ENCODE measurements at places on chromosomes 2 and 18.

DNA sequence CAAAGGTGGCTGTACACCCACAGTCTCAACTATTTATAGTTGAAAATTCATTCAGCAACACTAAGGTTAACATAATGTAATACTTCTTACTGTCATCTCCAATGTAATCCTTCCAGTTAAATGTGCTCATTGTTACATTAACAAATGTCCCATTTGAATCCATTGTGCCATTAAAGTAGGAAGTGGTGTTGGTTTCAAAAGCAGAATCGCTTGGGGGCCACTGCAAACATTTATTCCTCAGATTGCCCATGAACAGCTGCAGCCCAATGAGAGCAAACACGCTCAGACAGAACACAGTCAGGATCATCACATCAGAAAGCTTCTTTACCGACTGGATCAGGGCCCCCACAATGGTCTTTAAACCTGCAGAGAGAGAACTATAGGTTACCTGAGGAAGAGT is 41.4 kb downstream of the SCN3A start:
- DNase-seq = no peak

- no peak for DNase-seq
Measured at GRCh38 chr2:238719641-238720040, 128.2 kb upstream of the TWIST2 start.

- DNase-seq = peak; percentile 71
Measured at GRCh38 chr18:59650266-59650820, 46.9 kb downstream of the CCBE1 start.

GRCh38 chr2:45778720-45779171 is 127.3 kb downstream of the PRKCE start:
- no peak for DNase-seq

GRCh38 chr2:147149575-147150240 is 695.1 kb upstream of the ACVR2A start:
- no peak for DNase-seq

DNA sequence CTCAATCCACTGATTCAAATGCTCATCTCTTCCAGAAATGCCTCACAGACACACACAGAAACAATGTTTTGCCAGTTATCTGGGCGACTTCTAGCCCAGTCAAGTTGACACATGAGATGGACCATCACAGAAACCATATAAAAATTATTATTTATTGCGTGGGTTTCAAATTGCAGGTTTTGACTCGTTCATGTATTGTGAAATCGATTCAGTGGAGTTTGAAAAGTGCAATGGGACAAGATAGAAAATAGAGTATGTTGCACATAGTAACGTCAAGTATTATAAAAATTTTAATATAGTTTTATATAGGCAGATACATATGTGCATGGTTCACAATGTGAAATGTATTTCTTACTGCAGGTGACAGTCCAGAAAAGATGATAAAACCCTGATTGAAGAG is 100.8 kb downstream of the MRPS9 start:
- DNase-seq = no peak

- DNase-seq = no peak
Measured at GRCh38 chr2:3539836-3540235, 18.3 kb downstream of the RNASEH1 start.

DNA sequence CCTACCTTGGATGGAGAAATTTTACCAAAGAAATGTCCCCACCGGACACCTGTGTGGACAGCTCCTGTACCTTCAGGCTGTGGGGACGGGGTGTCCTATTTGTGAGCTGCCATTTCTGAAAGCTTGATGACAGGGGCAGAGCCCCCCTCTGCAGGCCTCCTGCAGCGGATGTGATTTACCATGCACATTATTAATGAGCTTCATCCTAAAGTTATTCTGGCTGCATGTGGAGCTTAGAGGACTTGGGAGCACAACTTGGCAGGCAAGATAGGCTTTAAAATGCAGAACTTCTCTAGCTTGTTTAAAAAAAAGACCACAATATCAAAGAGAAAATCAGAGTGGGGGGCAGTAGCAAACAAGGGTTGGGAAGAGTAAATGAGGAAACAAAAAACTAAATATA is 350.0 kb upstream of the KLHL29 start:
- DNase-seq = no peak
